ENCODE measurements at places on chromosomes 6 and 20.

GRCh38 chr6:142934599-142934998 is 10.4 kb downstream of the HIVEP2 start:
- no peak for DNase-seq

DNA sequence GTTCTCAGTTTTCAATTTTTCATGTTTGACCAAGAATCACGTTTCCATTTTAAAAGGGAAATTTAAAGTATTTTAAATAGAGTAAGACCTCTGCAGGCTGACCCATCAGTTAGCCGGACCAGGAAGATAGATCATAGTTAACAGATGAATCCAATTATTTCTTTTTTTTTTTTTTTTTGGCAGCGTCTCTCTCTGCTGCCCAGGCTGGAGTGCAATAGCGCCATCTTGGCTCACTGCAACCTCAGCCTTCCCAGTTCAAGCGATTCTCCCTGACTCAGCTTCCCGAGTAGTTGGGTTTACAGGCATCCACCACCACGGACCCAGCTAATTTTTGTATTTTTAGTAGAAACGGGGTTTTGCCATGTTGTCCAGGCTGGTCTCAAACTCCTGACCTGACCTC is 256.7 kb upstream of the CNR1 start:
- DNase-seq: no peak

DNA sequence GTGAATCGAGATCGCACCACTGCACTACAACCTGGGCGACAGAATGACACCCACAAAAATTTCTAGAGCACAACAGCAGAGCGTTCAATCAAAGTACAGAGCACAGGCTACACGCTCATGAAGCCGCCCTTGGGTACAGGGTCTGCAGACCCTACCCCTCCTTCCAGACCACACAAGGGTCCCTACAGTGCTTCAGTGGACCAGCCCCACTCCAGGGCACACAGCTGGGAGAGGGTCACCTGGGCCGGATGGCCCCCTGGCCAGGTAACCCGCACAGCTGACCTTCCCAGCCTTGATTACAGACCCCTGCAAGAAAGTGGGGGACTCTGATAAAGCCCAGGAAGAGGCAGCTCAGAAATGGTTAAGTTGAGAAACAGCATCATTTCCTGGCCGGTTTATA is 63.6 kb downstream of the RIPOR3 start:
- DNase-seq: no peak

DNA sequence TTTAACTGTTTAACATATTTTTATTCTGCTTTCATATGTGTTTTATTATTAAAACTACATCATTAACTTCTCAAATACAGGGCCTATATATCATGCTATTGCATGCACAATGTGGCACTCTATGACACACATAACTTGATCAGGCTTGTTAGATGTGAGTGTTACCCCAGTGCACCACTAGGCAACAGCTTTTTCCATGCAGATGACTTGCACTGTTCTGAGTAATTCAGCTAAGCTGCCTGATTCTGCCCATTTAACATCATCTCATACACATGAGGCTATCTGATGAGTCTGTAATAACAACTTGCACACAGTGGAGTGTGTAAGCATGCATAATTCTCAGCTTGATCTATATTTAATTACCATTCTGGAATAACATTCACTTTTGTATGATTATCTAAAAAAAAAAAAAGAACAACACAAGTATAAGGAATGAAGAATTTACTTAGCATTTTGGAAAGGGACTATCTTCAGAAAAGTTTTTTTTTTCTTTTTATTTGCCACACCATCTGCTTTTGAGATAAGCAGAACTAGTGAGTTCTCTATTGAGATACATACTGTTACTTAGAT is 83.1 kb downstream of the GRM1 start:
- DNase-seq: no peak

- no peak for DNase-seq
These were observed 88.5 kb upstream of the PTCHD4 start for GRCh38 chr6:48199499-48199898.
